ENCODE measurements at places on chromosomes 4 and X.

GRCh38 chr4:186501554-186501953 is 53.8 kb downstream of the MTNR1A start:
- no peak for DNase-seq

- no peak for DNase-seq
These were observed 235.7 kb upstream of the MAGEB16 start for GRCh38 chrX:35562395-35562794.

GRCh38 chr4:187019896-187020295 is 296.2 kb upstream of the FAT1 start:
- no peak for DNase-seq

DNA sequence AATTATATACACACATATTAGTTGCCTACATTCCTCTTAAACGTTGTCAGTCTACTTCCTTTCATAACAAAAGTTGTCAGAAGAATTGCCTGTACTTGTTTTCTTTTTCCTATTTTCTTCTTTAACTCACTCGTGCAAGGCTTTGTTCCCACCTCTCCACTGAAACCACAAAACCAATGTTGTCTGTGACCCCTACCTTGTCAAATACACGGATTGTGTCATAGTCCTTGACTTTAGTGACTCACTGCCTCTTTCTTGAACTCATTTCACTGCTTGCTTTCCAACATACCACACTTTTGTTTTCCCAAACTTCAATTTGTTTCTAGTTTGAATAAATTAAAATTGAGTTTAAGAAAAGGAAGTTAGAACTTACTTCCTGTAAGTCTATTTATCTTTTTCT is 283.9 kb upstream of the AGA start:
- no peak for DNase-seq

GRCh38 chr4:184267673-184268583 is 50.3 kb upstream of the ENPP6 start:
- peak; percentile 83 for DNase-seq

DNA sequence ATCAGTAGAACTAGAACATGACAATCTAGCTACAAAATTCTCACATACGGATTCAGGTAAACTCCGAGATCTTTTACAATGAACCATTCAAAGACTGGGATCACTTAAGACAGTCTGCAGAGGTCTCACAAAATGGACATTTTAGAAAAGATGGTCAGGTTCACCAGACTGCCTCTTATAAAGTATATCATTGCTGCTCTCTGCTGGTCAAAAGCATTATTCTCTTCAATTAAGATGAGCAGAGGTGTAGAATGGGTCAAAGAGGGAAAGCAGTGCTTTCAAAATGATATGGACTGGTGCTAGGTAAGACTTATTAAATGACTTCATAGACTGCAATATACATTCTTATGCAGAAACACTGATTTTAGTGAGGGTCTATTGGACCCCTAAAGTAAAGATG is 434.7 kb downstream of the PACRGL start:
- DNase-seq, result peak; percentile 39

DNA sequence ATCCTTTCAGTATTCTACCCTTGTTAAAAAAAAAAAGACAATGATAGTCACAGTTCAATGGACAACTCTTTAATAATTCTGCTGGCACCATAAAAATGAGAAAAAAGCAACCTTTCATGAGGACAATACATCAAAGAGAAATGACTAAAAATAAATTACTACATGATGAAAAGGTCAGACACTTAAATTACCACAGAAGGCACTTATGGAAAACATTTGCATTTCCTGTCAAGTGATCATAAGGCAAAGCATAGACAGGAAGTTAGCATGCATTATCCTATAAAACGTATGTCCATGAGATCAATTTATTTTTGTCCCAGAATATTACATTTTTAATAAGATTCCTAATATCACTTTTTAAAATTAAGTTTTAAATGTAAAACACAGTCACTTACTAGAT is 303.8 kb downstream of the SPOCK3 start:
- no peak for DNase-seq

GRCh38 chr4:82620126-82620735 is 58.4 kb upstream of the TMEM150C start:
- no peak for DNase-seq

DNA sequence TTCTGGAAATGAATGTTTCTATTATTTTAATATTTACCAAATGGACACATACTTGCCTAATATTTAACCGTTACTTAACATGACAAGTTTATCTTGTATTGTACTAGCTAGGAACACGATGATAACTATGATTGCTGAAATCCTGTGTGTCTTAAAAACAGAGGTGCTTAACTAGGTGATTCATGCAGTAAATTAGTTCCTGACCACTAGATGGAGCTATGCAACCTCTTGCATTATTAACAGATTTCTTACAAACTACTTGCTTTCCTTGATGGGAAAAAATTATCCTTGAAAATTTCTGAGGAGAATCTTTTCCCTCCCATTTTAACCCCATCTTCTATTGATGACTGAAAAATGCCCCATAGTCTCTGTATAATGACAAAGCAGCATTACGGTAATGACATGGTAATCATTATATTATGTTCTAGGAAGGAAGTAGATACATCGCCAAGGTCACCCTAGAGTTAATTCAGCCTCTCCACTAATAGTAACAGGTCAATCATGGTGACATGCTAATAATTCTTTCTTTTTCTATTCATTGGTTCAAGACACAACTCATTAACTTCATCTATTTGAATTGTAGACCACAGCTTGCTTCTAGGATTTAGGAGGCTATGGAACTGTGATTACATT is 844.2 kb downstream of the RAPGEF2 start:
- DNase-seq, result no peak

DNA sequence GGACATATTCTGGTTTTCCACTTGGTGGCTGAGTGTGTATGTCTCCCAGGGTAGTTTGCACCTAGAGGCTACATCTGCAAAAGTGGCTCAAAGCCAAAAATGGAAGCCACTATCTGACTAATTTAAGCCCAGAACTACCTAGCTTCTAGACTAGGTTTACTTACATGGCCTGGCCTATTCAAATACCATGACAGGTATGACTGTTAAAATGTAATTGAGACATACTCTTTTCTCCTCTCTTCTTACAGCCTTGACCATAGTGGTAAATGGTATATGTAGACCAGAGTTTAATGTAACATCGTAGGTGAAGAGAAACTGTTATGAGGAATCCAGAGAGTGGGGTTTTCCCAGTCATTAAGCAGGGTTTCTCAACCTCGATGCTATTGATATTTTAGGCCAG is 2.6 kb upstream of the TRPC5 start:
- no peak for DNase-seq

- no peak for DNase-seq
These were observed 14.2 kb upstream of the HERC5 start for GRCh38 chr4:88442689-88443191.

DNA sequence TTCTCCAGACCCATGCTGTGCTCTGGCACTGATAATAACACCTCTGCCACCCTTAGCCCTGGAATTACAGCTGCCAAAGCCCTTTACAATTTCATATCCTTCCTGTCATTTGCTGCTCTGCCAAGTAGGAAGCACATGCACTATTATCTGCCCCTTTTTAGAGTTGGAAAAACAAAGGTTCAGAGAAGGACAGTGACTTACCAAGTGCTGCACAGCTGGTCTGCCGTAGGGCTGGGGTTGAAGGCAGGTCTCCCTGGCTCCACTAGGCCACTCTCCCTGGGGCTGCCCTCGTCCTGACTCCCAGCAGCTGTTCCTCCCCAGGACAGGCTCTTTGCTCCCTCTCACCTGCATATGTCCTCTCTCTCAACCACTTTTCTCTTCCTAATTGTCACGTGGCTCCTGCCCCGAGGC is 73.4 kb downstream of the ANAPC4 start:
- DNase-seq, result no peak

- DNase-seq, result no peak
These were observed 82.2 kb downstream of the STOX2 start for GRCh38 chr4:183986971-183987946.

DNA sequence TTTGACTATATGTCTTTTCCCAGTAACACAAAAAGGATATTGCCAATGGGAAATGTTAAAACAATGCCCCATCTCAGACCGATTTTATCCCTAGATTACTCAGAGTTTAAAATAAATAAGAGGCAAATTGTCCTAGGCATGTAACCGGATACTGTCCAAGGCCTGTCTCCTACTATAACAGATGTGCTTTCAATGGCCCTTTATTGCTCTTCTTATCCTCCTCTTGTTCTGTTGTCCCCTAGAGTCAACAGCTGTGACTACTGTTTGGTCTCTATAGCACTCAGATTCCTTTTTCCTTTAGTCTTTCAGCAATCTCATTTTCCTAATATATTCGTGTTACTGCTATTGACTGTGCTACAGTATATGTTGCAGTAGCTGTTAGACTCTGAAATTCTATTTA is 66.8 kb upstream of the PLS3 start:
- DNase-seq, result no peak

DNA sequence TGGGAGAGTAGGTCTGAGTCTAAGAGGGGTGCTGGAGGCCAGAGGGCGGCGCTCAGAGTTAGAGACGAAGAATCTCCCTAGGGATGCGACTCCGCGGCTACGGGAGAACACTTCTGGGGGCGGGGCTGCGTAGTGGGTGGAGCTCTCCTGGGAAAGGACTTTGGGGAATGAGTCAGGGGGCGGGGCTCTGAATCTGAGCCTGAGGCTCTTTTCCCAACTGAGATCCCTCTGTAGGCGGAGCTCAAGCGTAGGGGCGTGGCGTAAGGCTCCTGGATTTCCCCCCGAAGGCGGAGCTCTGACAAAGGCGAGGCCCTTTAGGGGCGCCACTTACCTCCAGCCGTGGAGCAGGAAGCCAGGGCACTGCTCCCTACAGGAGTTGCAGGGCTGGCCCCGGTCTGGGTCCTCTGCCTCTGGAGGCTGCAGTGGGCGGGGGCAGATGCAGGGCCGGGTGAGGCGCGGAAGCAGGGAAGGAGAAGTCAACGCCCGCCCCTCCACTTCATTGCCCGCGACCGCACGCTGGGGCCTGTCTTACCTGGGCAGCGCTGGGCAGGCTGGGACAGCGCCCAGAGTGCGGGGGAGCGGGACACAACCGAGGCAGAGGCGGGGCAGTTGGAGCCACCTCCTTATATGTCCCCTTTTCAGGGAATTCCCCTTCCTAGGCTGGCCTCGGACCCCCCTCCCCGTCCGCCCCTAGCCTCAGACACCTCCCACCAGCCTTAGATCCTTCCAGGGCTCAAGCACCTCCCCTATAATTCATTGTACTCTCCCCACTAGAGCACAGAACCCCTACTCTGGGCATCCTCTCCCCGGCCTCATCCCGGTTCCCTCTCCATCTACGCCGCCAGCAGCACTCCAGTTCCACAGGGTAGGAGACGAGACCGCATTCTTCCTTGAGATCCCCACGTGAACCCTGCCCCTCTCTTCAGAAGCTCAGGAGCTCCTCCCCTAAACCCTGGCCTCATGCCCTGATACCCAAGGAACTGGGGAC is 1.6 kb downstream of the PRICKLE3 start:
- DNase-seq, result peak; percentile 41

- DNase-seq, result no peak
These were observed 213.3 kb downstream of the SMARCA1 start for GRCh38 chrX:129310000-129310399.

GRCh38 chr4:162700815-162701361 is 465.8 kb downstream of the NAF1 start:
- no peak for DNase-seq

- DNase-seq, result no peak
These were observed 68.5 kb upstream of the TMEM164 start for GRCh38 chrX:109934434-109934833.

All from CD4-positive, alpha-beta T cell treated with Interleukin-12 subunit alpha and Interleukin-12 subunit beta, for 1 hour (primary cell).